Heart left ventricle (tissue), 16 donors: ENCODE measurements at places on chromosomes 6 and 20.

GRCh38 chr20:25288291-25289181, 40.7 kb downstream of the PYGB start:
- H3K36me3 ChIP-seq: peaks cover 39% of the 10 kb centered on the region
- peaks cover 8% of the 10 kb centered on the region for H3K4me1 ChIP-seq
- DNase-seq: peak; percentile 19
- no peak overlapping the region for H3K27ac ChIP-seq

DNA sequence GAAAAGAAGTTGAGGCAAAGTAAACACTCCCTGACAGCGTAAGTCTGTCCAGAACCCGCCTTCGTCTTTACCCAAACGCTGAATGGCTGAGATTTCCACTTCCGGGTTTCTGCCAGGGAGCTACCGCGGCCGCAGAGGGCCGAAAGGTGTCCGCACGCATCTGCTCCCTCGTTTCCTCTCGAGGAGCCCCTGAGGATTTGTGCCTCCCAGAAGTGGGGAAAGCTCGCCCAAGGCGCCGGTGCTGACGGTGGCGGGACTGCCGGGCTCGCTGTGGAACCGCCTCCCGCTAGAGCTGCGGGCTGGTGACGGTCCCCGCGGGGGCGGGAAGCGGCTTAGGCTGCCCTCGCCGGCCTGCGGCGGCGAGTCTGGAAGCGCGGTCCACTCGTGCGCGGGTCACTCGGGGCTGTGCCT, 1760.2 kb upstream of the DEFB115 start:
- no peaks in the 10 kb centered on the region for H3K27me3 ChIP-seq
- DNase-seq: peak; percentile 28
- no peaks in the 10 kb centered on the region for H3K36me3 ChIP-seq
- H3K27ac ChIP-seq: no peak overlapping the region

DNA sequence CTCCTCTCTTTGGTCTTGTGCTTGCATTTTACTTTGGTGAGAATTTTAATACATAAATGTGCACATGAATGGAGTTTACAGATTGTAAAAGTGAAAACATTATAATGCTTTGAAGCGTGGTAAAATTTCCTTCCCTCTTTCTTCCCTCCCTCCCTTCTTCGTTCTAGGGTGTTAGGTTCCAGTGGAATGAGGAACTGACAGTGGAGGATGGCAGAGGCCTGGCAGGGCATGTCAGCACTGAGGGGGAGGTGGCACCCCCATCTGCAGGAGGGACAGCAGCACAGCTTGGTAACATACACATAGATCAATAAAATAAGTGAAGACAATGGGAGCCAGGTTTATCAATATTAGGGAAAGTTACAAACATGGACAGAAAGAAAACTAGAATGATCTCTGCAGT, 47.5 kb downstream of the RNASET2 start:
- no peak overlapping the region for H3K4me3 ChIP-seq
- peaks cover 13% of the 10 kb centered on the region for H3K4me1 ChIP-seq
- H3K36me3 ChIP-seq: no peaks in the 10 kb centered on the region
- no peaks in the 10 kb centered on the region for H3K27me3 ChIP-seq

GRCh38 chr20:44183282-44183681, 3.7 kb downstream of the JPH2 start:
- H3K4me3 ChIP-seq: peak overlapping the region; percentile 51
- DNase-seq: no peak
- peaks cover 2% of the 10 kb centered on the region for H3K36me3 ChIP-seq

DNA sequence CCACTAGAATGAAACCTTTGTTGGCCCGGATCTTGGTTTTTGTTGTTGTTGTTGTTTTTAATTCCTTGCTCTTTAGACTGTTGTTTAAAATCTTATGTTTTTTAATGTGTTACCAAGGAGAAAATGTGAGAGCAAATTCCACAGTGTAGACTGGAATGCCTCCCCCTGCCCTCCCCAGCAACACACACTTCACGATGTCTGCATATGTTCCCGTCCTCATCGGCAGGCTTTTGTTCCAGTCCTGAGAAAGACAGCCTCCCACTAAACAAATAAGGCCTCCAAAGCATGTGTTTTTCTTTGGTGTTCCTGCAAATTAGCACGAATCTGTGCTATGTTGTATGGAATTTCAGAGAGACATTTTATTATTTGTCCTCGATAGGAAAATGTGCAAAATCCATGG, 263.3 kb upstream of the QKI start:
- H3K4me1 ChIP-seq: no peaks in the 10 kb centered on the region
- no peak overlapping the region for H3K27ac ChIP-seq
- no peak overlapping the region for H3K4me3 ChIP-seq

GRCh38 chr6:98947411-98948292, at the start of gene FBXL4:
Gene FBXL4, minus strand, starts transcription at chr6:98947946. Its CDS starts 20,958 bp downstream, at chr6:98926988.
- H3K4me3 ChIP-seq: peak within 1 kb of the TSS; percentile 93
- peaks cover 22% of the 10 kb centered on the region for H3K4me1 ChIP-seq
- no peaks in the 10 kb centered on the region for H3K27me3 ChIP-seq
- no peaks in the 10 kb centered on the region for H3K36me3 ChIP-seq
- H3K27ac ChIP-seq: peak within 1 kb of the TSS; percentile 91

DNA sequence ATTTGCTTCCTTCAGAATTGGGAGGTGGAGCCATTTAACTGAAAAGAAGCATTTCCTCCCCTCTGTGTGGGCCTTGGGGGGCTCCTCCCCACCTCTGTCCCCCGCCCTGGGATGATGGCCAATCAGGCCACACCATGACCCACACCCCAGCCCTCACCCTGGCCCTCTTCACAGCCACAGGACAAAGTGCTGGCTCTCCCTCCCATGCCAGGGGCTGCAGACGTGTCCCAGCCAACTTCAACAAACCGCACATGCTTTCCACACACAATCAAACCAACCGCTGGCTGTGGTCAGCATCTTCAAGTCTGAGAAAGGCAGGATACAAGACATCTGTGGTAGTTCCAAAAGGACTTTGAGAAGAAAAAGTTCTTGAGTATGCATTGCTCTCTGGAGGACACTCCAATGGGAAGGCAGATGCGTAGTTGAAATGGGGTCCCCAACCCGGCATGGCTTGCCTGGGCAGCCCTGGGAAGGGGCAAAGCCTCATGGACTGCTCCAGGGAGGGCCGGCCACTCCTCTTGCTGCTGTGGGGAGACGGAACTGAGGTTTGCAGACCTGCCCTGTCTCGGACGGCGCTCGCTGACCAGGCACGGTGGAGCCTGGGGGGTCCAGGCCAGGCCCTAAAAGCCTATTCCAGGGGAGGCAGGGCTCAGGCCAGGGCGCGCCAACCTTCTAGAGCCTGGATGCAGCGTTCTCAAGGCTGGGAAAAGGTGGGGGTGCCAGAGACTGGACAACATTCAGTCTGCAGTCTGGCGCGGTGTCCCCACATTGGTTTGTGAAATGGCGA, 12.2 kb downstream of the TTLL2 start:
- no peak overlapping the region for H3K27ac ChIP-seq
- H3K4me1 ChIP-seq: no peaks in the 10 kb centered on the region
- no peak for DNase-seq
- H3K36me3 ChIP-seq: no peaks in the 10 kb centered on the region
- H3K27me3 ChIP-seq: no peaks in the 10 kb centered on the region
- no peak overlapping the region for H3K4me3 ChIP-seq

DNA sequence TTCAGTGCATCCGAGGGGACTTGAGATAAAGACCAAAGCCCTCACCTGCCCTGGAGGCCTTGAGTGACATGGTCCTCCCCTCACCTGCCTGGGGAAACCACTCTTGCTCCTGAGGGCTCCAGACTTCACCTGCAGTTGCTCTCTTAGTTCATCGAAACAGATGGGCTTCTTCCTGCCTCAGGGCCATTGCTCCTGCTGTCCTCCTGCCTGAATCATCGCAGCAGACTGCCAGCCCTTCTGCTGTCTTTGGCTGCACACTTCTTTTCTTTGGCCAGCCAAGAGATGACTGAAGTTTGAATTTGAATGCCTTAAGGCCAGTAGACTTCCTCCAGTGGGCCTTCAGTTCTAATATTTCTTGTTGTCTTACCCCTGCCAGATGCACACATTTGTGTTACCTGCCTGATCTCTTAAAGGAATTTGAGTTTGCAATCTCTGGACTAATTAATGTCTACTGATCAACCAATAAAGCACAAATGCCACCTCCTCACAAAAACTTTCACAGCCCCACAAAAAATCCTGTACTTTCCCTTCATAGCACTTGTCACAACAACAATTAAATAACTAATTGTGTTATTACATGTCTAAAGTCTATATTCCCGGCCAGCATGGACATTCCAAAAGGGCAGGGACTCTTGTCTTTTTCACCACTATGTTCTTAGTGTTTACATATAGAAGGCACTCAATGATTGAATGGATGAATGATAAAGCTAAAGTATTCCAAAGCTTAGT, 56.7 kb upstream of the SGK1 start:
- DNase-seq: no peak
- no peaks in the 10 kb centered on the region for H3K27me3 ChIP-seq
- H3K4me1 ChIP-seq: no peaks in the 10 kb centered on the region
- no peaks in the 10 kb centered on the region for H3K36me3 ChIP-seq
- H3K27ac ChIP-seq: no peak overlapping the region

- no peaks in the 10 kb centered on the region for H3K27me3 ChIP-seq
- no peak overlapping the region for H3K4me3 ChIP-seq
- DNase-seq: no peak
- H3K36me3 ChIP-seq: no peaks in the 10 kb centered on the region
- H3K4me1 ChIP-seq: no peaks in the 10 kb centered on the region
These were observed 80.3 kb upstream of the DUSP22 start for GRCh38 chr6:211871-212497.

GRCh38 chr6:121319112-121319553, 15.1 kb downstream of the TBC1D32 start:
- no peaks in the 10 kb centered on the region for H3K4me1 ChIP-seq
- peaks cover 8% of the 10 kb centered on the region for H3K36me3 ChIP-seq
- H3K27me3 ChIP-seq: no peaks in the 10 kb centered on the region
- H3K27ac ChIP-seq: no peak overlapping the region
- no peak overlapping the region for H3K4me3 ChIP-seq

GRCh38 chr6:36826520-36827227, 12.6 kb downstream of the CPNE5 start:
- H3K36me3 ChIP-seq: no peaks in the 10 kb centered on the region
- no peak for DNase-seq
- H3K27ac ChIP-seq: peak overlapping the region; percentile 26
- peaks cover 75% of the 10 kb centered on the region for H3K4me1 ChIP-seq
- H3K27me3 ChIP-seq: no peaks in the 10 kb centered on the region

- no peaks in the 10 kb centered on the region for H3K4me1 ChIP-seq
- DNase-seq: no peak
- H3K27me3 ChIP-seq: no peaks in the 10 kb centered on the region
- no peak overlapping the region for H3K4me3 ChIP-seq
- H3K36me3 ChIP-seq: peaks cover 60% of the 10 kb centered on the region
These were observed 18.1 kb downstream of the MTRES1 start for GRCh38 chr6:107045826-107046675.

- H3K36me3 ChIP-seq: no peaks in the 10 kb centered on the region
- DNase-seq: peak; percentile 49
- no peaks in the 10 kb centered on the region for H3K27me3 ChIP-seq
- H3K4me1 ChIP-seq: peaks cover 29% of the 10 kb centered on the region
- peak overlapping the region; percentile 90 for H3K27ac ChIP-seq
These were observed 1.4 kb upstream of the SNTA1 start for GRCh38 chr20:33444797-33445560.

GRCh38 chr20:57469418-57470211, 55.3 kb downstream of the CTCFL start:
- DNase-seq: peak; percentile 86
- H3K4me3 ChIP-seq: no peak overlapping the region
- no peaks in the 10 kb centered on the region for H3K27me3 ChIP-seq

DNA sequence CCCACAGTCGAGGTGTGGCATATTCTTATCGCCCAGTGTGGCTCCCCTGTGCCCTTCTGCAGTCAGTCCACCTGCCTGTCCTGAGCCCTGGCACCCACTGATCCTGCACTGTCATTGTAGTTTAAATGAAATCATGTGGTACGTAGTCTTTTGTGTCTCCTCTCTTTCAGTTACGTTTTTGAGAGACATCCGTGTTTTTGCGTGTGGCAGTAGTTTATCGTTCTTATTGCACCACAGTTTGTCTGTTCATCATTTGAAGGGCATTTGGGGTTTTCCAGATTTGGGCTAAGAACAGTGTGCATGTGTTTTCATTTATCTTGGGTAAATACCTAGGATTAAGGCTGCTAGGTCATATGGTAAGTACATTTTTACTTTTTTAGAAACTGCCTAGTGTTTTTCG, 49.3 kb downstream of the SPATA2 start:
- no peak overlapping the region for H3K27ac ChIP-seq
- peaks cover 80% of the 10 kb centered on the region for H3K36me3 ChIP-seq
- no peaks in the 10 kb centered on the region for H3K4me1 ChIP-seq
- DNase-seq: no peak

DNA sequence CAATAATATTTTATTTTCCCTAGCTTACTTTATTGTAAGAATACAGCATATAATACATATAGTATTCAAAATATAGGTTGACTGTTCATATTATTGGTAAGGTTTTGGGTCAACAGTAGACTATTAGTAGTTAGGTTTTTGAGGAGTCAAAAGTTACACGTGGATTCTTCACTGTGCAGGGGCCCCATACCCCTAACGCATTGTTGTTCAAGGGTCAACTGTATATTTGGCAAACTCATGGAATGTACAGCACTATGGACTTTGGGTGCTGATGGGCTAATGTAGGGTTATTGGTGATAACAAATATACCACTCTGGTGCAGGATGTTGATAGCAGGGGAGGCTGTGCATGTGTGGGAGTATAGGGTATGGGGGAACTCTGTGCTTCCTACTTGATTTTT, 397.2 kb downstream of the BCKDHB start:
- H3K4me3 ChIP-seq: no peak overlapping the region
- H3K27ac ChIP-seq: no peak overlapping the region
- DNase-seq: no peak
- H3K36me3 ChIP-seq: no peaks in the 10 kb centered on the region
- no peaks in the 10 kb centered on the region for H3K4me1 ChIP-seq
- H3K27me3 ChIP-seq: no peaks in the 10 kb centered on the region

- H3K36me3 ChIP-seq: peaks cover 5% of the 10 kb centered on the region
- peak overlapping the region; percentile 43 for H3K4me3 ChIP-seq
- DNase-seq: peak; percentile 76
- peaks cover 82% of the 10 kb centered on the region for H3K4me1 ChIP-seq
- peak overlapping the region; percentile 95 for H3K27ac ChIP-seq
These were observed 123.5 kb downstream of the TCP11 start for GRCh38 chr6:35017411-35018181.

DNA sequence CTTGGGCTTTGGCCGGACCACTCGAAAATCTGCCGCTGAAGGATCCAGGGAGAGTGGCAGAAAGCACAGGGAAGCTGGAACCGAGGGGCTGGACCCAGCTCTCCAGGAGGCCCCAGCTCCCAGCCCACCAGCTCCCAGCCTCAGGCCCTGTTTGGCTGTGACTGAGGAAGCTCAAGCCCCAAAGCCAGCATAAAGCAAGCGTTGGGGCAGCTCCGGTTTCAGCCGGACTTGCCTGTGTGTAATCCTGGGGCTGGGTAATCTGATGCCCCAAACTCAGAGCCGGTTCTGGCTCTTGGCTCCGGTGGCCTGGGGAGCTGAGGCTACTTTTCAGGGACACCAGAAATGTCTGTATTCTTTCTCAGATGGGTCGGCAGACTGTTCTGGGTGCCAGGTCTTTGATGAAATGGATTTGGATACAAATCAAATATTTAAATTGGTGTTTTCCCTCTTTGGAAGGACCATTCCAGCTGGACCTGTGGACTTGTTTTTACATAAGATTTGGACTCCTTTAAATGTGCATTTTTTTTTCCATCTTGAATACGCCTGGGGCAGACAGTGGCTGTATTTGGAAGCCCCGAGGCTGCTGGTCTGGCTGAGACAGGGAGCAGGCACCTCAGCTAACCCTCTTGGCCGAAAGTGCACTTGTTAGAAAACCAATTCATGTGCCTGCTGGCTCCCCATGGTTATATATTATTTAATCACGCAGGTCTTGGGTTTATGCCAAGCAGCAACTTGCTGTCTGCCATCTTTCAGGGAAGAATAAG, 29.7 kb downstream of the RPP40 start:
- H3K36me3 ChIP-seq: no peaks in the 10 kb centered on the region
- no peak overlapping the region for H3K4me3 ChIP-seq
- H3K27ac ChIP-seq: no peak overlapping the region
- DNase-seq: no peak
- peaks cover 6% of the 10 kb centered on the region for H3K4me1 ChIP-seq
